ENCODE measurements at places on chromosomes 6 and 20.

- H3K27me3 ChIP-seq = no peaks in the 10 kb centered on the region
- DNase-seq = no peak
- H3K4me1 ChIP-seq = no peaks in the 10 kb centered on the region
These were observed 38.0 kb downstream of the RARS2 start for GRCh38 chr6:87551799-87552198.

GRCh38 chr20:50587291-50587961 is 77.2 kb downstream of the PTPN1 start:
- H3K4me1 ChIP-seq = peaks cover 29% of the 10 kb centered on the region
- H3K27me3 ChIP-seq = no peaks in the 10 kb centered on the region
- no peak for DNase-seq
- H3K4me3 ChIP-seq = no peak overlapping the region
- no peaks in the 10 kb centered on the region for H3K36me3 ChIP-seq

DNA sequence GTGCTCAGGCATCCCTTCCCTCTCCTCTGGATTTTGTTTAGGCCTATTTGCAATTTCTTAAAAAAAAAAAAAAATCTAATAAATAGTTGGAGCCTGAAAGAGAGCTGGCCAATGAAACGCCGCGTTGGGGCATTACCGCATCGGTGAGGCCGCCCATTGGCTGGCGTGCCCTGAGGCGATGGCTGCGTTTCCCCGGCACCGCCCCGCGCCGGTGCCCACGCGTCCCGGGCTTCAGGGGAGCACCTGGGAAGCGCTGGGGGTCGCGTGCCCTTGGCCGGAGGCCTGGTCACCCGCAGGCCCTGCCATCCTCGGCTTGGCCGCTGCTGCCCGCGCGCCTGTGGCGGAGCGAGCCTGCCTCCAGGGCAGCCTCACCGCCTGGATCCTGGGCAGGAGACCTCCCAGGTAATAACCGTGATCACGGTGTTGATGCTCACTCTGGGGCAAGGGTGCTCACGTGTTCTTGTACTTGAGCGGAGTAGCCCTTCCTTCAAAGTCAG is 155.4 kb downstream of the NRN1 start:
- H3K4me3 ChIP-seq = no peak overlapping the region
- H3K27me3 ChIP-seq = no peaks in the 10 kb centered on the region
- no peak for DNase-seq
- H3K27ac ChIP-seq = no peak overlapping the region
- no peaks in the 10 kb centered on the region for H3K36me3 ChIP-seq
- H3K4me1 ChIP-seq = peaks cover 11% of the 10 kb centered on the region

GRCh38 chr6:141309295-141309694 is 823.4 kb upstream of the GJE1 start:
- DNase-seq = no peak
- H3K27me3 ChIP-seq = no peaks in the 10 kb centered on the region
- H3K27ac ChIP-seq = no peak overlapping the region
- no peaks in the 10 kb centered on the region for H3K36me3 ChIP-seq

DNA sequence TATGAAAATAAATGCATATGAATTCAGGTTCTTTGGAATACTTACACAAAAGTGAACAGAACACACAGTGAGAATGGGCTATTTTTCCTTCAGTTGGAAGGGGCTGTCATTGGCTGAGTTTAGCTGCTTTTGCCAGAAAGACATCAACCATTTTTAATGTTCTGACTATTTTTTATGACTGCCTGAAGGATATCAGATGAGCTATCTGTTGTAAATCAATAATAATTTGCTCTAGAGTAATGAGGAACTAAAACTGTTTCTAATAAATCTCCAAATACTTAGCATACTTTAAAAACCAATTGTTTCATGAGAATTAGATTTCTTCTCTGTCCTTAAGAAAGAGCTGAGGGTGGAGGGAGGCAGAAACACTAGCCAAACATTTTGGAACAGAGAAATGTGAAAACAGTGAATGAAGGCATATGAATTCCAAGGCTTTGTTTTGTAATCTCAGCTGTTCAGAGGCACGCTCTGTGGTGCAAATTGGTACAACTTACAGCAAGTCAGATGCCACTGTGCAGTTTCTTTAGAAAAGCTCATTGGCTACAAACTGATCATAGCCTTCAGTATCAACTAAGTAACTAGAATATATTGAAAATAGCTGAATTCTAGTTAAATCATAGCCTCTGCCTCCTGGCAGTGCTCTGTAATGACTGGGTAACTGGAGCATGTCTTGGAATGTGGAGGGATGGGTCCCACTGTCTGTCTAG is 228.9 kb upstream of the JAG1 start:
- no peak for DNase-seq
- H3K27ac ChIP-seq = no peak overlapping the region
- no peaks in the 10 kb centered on the region for H3K27me3 ChIP-seq
- peaks cover 8% of the 10 kb centered on the region for H3K4me1 ChIP-seq

DNA sequence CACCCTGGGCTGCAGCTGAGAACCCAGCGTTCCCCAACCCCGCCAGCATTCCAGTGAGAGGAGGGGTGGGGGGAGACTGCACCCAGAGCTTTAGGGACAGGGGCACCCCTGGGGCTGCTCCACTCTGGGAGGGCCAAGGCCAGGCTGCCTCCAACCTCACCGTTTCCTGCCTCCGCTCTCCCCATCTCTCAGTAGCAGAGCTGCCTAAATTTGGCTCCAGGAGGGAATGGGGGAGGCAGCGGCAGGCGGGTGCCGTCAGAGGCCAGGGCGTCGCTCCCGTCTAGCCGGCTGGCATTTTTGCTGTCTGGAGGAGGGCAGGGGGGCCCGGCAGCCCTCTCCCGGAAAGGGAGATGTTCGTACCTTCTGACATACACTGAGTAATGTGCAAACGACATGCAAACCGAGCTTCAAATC is 46.6 kb downstream of the NOL4L start:
- no peak overlapping the region for H3K27ac ChIP-seq
- no peak overlapping the region for H3K4me3 ChIP-seq
- peaks cover 45% of the 10 kb centered on the region for H3K4me1 ChIP-seq
- H3K36me3 ChIP-seq = no peaks in the 10 kb centered on the region

GRCh38 chr6:14810021-14810420 is 435.8 kb upstream of the JARID2 start:
- H3K27ac ChIP-seq = no peak overlapping the region
- H3K27me3 ChIP-seq = no peaks in the 10 kb centered on the region
- no peaks in the 10 kb centered on the region for H3K36me3 ChIP-seq
- DNase-seq = no peak
- no peak overlapping the region for H3K4me3 ChIP-seq

- no peak for DNase-seq
- H3K27ac ChIP-seq = no peak overlapping the region
- no peaks in the 10 kb centered on the region for H3K27me3 ChIP-seq
These were observed 793.9 kb upstream of the EPHA7 start for GRCh38 chr6:94213226-94213625.

GRCh38 chr20:10498200-10498599 is 63.1 kb downstream of the SLX4IP start:
- H3K36me3 ChIP-seq = no peaks in the 10 kb centered on the region
- DNase-seq = no peak
- no peak overlapping the region for H3K4me3 ChIP-seq
- no peak overlapping the region for H3K27ac ChIP-seq

DNA sequence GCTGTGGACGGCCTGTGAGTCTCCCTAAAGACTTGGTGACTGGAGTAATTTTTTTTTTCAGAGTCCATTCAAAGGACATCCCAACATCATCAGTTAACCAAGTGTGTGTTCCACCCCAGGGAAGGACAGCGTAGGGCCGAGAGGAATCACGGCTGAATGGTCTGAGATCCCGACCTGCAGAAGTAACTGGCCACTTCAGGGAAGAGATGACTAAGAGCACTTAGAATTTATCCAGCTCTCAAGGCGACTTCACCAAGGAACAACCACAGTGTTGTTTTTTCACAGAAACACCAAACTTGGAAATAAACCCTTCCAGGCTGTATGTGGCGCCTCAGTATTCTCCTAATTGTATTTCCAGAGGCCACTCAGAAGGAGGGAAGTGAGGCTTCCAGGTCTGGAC is 231.6 kb downstream of the FNDC1 start:
- H3K4me3 ChIP-seq = no peak overlapping the region
- H3K27ac ChIP-seq = no peak overlapping the region
- H3K4me1 ChIP-seq = no peaks in the 10 kb centered on the region
- DNase-seq = no peak
- no peaks in the 10 kb centered on the region for H3K27me3 ChIP-seq

- no peaks in the 10 kb centered on the region for H3K27me3 ChIP-seq
- no peak overlapping the region for H3K27ac ChIP-seq
- H3K4me1 ChIP-seq = no peaks in the 10 kb centered on the region
- H3K4me3 ChIP-seq = no peak overlapping the region
These were observed 13.8 kb downstream of the KCNQ5 start for GRCh38 chr6:72635636-72636035.

DNA sequence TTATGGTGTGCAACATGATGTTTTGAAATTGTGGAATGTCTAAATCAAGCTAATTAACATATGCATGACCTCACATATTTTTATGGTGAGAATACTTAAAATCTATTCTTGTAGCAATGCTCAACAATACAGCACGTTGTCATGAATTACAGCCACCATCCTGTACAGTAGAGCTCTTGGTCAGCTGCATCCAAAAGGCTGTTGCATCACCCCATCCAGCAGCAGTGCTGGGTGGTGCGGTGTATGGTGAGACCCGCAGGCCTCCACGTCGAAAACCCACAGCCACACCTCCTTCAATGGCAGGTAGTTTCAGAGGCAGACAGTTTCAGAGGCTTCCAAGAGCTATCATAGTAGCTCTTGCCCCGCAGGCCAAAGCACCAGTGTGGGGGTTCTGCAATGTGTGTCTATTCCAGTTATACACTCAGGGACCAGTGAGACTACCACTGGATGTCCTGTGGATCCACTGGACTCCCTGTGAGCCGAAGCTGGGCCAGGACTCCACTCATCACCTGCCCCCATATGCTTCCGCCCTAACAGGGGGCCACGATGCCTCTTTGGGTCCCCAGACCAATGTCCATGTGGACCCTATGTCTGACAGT is 23.4 kb downstream of the PACSIN1 start:
- H3K36me3 ChIP-seq = no peaks in the 10 kb centered on the region
- DNase-seq = no peak
- H3K4me1 ChIP-seq = no peaks in the 10 kb centered on the region
- no peak overlapping the region for H3K4me3 ChIP-seq

DNA sequence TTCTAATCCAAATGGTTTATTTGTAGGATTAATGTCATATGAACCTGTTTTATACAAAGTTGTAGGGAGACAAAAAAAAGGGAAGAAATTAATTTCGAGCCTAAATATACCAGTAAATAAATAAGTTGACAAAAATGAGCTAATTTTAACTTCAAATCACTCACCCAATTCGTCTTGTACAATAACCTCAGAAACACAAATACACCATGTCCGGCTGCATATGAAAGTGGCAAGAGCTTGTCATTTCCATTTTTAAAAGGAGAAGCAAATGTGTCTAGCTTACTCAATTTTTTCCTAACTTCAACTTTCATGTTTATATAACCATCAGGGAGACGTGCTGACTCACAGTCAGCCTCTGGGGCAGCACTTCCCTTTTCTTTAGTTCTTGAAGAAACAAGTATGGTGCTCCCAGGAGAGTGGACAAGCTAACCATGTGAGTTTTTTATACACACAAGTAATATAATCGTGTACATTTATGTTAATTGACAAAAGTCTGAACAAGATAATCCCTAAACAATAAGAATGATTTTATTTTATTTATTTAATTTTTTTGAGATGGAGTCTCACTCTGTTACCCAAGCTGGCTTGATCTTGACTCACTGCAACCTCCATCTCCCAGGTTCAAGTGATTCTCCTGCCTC is 55.5 kb upstream of the SGK1 start:
- H3K36me3 ChIP-seq = no peaks in the 10 kb centered on the region
- no peak overlapping the region for H3K4me3 ChIP-seq
- H3K27ac ChIP-seq = peak overlapping the region; percentile 52
- DNase-seq = no peak
- peaks cover 18% of the 10 kb centered on the region for H3K4me1 ChIP-seq
- no peaks in the 10 kb centered on the region for H3K27me3 ChIP-seq

DNA sequence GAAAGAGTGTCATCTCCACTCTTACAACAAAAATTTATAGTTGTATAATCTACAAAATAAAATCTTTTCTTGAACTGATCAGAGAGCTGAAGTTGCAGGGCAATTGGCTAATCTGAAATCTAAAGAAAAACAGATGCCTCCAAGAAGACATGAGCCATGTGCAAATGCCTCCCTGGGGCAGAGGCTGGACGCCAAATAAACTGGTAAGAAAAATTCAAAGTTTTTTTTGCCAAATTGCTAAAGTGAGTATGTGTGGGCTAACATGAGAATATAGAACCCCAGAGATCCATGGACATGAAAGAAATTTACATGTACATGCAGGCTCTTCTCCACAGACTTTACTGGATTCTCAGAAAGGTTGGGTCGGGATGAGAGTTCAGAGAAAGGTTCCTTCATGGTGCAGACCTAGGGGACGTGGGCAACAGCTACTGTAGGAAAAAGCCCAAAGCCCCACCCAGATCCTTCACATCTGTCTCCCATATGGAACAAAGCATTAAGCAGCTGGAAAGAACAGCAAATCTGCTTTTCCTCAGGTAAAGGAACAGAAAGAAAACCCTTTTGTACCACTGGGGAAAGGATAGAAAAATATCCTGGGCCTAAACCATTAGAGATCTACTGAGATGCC is 90.5 kb upstream of the SIRPG start:
- no peak for DNase-seq
- H3K36me3 ChIP-seq = no peaks in the 10 kb centered on the region
- H3K27me3 ChIP-seq = no peaks in the 10 kb centered on the region
- no peak overlapping the region for H3K27ac ChIP-seq

DNA sequence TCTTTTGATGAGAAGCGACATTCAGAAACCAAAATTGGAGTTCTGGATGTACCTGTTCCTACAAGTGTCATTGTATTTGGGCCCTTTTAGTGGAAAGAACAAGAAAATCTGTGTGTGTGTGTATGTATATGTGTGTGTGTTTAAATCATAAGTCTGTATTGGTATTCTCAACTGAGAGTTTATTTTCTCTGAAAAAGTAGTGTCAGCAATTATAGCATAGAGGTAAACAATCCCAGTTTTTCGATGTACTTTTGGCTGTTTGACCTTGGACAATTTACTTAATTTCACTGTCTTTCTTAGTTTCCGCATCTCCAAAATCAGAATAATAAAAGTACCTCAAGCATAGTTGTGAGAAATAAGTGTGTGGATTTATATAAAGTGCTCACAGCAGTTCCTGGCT is 57.2 kb downstream of the EYA4 start:
- no peak overlapping the region for H3K27ac ChIP-seq
- H3K27me3 ChIP-seq = no peaks in the 10 kb centered on the region
- H3K4me1 ChIP-seq = no peaks in the 10 kb centered on the region
- no peak for DNase-seq
- no peak overlapping the region for H3K4me3 ChIP-seq
- no peaks in the 10 kb centered on the region for H3K36me3 ChIP-seq

DNA sequence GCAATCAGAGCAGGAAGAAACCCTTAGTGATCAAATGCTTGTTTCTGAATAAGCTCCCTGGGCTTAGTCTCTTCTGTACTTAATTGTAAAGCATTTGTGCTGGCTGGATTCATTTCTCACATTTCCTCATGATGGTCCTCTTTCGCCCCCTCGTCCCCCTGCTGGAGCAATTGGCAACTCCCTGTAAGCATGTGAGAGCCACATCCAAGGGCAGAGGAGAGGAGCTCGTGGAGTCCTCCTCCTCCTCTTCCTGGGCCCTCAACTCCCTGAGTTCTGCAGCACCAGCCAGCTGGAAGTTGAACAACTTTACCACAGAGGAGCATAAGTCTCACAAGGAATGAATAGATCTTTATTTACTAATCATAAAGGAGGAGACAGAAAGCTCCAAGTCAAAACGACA is 12.6 kb downstream of the ANKEF1 start:
- H3K36me3 ChIP-seq = no peaks in the 10 kb centered on the region
- no peaks in the 10 kb centered on the region for H3K4me1 ChIP-seq
- no peak overlapping the region for H3K27ac ChIP-seq
- no peak overlapping the region for H3K4me3 ChIP-seq
- no peak for DNase-seq
- H3K27me3 ChIP-seq = no peaks in the 10 kb centered on the region
